CD8-positive, alpha-beta memory T cell (primary cell): ENCODE measurements at places on chromosomes 5 and 9. TPM values are rescaled to one million over a fixed set of nuclear protein-coding genes. Genes with fewer than 3 reads are reported as not detected.

CCNO gene
- 0.12 TPM for polyA plus RNA-seq

GRCh38 chr9:133199648-133200321, 9.3 kb downstream of the OBP2B start:
- no peak overlapping the region for H3K4me3 ChIP-seq
- no peak for DNase-seq
- no peaks in the 10 kb centered on the region for H3K36me3 ChIP-seq
- no peaks in the 10 kb centered on the region for H3K4me1 ChIP-seq
- no peak overlapping the region for H3K27ac ChIP-seq

DNA sequence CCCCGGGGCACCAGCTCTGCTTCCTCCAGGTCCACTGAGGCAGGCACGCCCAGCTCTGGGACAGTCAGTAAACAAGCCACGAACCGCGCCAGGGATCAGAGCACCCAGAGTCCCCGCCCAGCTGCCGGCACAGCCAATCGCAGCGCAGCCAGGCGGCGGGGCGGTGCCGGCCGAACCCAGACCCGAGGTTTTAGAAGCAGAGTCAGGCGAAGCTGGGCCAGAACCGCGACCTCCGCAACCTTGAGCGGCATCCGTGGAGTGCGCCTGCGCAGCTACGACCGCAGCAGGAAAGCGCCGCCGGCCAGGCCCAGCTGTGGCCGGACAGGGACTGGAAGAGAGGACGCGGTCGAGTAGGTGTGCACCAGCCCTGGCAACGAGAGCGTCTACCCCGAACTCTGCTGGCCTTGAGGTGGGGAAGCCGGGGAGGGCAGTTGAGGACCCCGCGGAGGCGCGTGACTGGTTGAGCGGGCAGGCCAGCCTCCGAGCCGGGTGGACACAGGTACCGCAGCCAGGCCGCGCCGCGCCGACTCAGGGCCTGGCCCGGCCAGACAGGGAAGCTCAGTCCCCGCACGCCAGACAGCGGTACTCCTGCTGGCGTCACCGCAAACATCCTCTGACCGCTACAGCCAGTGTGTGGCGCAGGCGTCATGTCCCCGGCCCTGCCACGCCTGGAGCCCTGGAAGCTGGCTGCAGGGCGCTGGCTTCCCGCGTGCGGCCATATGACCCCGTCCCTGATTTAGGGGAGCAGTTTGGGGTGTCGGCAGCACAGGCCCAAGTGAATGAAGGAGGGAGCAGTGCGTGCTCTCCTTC, at the start of gene CTSL:
TSS of gene CTSL (plus strand) at position 220 of the 810 bp plus-strand sequence. CDS start 1,485 bp downstream, outside the sequence.
- peaks cover 6% of the 10 kb centered on the region for H3K4me1 ChIP-seq
- H3K27me3 ChIP-seq = no peaks in the 10 kb centered on the region
- peak within 1 kb of the TSS; percentile 43 for H3K27ac ChIP-seq
- DNase-seq = no peak
- peak within 1 kb of the TSS; percentile 61 for H3K4me3 ChIP-seq
- no peaks in the 10 kb centered on the region for H3K36me3 ChIP-seq

DNA sequence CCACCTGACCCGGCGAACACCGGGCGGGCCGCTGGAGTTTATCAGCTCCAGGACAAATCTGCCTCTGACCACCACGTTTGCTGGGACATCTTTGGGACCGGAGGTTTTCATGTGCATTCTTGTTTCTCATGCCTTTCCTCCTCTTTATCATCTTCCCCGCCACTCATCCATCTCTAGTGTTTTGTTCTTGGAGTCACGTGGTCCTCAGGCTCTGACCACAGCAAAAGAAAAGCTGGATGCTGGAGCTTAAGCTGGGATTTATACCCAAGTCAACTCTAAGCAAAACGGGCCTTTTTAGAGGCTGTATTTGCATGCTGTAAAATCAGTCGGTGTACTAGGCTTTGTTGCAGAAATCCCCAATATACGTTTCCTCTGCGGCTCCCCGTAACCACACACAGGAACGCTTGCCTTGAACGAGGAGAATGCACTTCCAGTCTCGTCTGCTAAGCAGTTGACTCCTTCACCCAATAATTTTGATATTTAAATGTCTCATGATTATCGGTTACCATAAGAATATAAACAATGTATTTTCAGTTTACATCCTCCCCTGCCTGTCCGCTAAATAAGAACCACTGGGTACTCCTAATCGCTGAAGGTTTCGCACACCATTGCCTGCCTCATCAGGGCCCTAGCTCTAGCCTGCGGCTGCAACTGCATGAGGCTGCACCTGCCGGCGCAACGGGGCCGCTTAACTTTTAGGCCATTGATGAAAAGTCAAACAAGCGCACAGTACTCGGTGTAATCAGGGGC, 560 bp upstream of the NDUFS6 start:
- no peaks in the 10 kb centered on the region for H3K27me3 ChIP-seq
- H3K27ac ChIP-seq = peak overlapping the region; percentile 90
- peaks cover 18% of the 10 kb centered on the region for H3K4me1 ChIP-seq
- H3K36me3 ChIP-seq = peaks cover 39% of the 10 kb centered on the region
- peak overlapping the region; percentile 93 for H3K4me3 ChIP-seq

DNA sequence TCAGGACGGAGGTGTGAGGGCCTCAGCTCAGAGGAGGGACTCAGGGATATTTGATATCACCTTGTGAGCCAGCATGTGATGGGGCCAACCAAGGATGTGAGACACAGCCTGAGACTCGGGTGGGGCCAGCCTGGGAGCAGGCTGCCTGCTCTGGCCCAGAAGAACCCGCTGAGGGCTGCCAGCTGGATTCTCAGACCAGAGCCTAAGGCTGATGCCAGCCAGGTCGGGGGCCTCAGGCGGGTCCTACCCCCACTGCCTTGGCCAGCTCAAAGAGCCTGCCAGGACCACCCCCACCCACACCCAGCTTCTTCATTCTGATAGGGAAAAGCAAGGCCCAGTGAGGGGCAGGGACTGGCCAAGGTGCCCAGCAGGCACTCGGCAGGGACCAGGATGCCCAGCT, 20.3 kb upstream of the DUSP1 start:
- no peaks in the 10 kb centered on the region for H3K4me1 ChIP-seq
- H3K27me3 ChIP-seq = no peaks in the 10 kb centered on the region
- DNase-seq = no peak
- no peak overlapping the region for H3K27ac ChIP-seq
- no peak overlapping the region for H3K4me3 ChIP-seq
